ENCODE measurements at places on chromosomes 5 and 9.

DNA sequence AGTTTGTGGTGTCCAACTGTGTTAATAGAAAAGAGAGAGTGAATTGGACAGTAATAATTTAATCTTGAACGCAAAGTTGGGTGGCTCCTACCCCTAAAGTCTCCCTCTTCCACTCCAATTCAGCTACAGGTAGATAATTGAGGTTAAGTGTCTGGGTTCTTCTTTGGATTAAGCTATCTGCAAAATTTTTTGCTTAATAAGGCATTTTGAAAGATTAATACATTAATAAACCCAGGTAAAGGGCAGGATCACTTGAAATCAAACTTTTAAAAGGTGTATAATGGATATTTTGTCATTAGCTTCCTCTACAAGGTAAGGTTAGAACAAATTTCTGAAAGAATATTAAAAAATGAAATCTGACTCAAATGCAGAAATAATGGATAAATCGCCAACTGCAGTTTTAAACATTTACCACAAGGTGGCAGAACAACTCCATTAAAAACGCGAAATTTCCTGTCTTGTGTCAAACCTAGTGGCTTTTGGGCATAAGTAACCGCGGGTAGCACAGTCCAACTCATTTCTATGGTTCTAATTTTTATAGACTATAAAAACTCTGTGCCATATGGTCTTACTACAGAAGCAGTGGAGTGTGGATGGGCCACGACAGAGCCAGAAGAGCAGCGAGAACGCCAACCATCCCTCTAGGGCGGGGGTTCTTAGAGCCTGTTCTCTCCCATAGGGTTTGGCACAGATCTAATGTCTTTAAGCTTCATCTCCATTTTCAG, 276.5 kb downstream of the ARHGEF28 start:
- DNase-seq: peak; percentile 34

DNA sequence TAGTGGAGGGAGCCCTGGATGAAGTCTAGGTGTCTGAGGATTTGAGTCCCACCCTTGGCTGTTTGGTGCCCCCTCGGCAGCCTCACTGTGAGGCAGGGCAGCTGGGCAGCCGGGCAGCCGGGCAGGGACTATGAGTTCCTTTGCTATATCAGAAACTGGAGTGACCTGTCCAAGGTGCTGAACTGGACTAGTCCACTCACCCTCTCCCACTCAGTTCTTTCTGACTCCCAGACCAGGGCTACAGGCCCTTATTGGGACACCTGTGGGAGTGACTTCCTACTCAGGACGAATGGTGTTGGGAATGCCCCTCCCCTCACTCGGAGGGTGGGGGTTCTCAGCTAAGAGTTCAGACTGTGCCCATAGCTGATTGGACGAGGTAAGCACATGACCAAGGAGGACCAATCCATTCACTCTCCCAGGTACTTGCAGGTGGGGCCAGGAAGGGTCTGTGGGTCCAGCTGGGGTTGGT, 34.1 kb upstream of the RAPGEF1 start:
- DNase-seq: peak; percentile 75

DNA sequence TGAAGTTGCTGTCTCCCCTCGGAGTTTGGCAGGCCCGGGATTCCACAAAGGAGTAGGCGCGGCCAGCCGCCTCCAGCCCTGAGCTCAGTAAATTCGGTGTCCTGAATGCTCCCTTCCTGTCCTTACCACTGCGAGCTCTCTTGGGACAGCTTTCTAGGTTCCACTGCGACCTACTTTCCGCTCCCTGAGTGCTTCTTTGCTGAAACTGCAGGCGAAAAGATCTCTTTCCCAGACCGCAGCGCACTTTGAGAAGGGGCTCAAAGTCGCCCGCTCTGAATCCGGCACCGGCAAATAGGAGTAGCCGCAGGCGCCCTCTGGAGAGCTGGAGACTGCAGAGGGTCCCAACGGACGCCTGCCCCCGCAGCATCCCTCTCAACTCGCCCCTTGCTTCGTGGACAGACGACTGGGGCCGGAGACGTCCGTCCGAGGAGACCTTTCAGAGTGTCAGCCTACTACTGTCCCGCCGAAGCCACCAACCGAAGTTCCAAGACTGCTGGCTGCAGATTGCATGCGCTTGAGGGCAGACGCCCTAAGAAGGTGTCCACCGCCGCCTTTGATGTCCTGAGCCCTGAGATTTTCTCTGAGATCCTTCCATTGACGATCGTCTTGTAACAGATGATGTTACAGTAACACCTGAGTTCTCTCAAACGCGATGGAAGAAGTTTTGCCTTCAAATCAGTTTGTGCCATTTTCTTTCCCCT, 96.0 kb downstream of the ANXA2R start:
- DNase-seq: no peak

GRCh38 chr5:66945389-66946349, 250.9 kb downstream of the CD180 start:
- no peak for DNase-seq

DNA sequence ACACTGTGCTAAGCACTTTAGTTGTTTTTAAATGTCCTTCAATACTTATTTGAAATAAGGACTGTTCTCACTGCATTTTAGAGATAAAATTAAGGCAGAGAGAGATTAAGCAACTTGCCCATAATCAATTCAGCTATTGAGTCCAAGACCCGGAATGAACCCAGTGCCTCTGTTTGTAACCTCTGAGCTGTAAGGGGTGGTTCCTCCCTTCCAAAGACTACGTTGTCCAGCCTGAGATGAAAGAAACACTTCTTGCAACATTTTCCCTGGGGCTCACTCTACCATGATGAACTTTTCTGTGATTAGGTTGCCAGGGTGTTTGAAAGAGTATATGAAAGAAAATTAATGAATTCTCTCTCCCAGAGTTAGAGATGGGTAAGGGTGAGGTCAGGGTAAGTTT, 22.0 kb upstream of the MAP1B start:
- DNase-seq: no peak

GRCh38 chr5:140169410-140169809, 5.6 kb upstream of the CYSTM1 start:
- DNase-seq: no peak

DNA sequence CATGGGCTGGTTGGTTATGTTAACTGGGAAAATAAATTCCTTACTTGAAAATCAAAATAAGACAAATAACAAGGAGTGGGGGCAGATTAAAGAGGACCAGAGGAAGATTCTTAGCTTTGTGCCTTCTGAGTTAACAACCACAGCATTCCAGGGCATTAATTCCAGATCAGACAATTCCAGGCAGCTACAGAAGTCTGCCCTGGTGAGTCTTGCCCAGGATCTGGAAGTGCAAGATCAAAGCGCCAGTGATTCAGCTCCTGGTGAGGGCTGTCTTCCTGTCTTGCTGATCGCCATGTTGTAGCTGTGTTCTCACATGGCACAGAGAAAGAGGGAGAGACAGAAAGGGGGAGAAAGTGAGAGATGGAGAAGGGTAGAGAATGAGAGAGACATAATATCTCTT, 65.6 kb downstream of the ANXA2R start:
- no peak for DNase-seq

- peak; percentile 42 for DNase-seq
These were observed 4.6 kb upstream of the MYOZ3 start for GRCh38 chr5:150656191-150657132.

DNA sequence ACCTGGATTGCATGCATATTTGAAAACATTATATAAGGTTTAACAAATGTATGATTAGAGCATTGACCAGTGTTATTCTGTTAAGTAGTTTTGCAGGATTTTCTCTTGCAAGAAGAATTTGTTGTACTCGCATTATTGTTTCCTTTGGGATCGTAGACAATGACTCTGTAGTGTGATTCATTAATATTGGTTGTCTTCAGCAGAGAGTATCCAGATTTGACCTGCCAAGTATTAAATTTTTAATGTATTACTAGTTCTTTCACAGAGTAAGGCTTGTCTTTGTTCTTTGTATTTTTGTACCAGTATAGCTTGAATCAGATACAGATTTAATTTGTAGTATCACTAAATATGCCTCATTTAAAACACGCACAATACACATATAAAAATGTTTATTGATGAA, 155.0 kb downstream of the PBX3 start:
- DNase-seq: no peak

DNA sequence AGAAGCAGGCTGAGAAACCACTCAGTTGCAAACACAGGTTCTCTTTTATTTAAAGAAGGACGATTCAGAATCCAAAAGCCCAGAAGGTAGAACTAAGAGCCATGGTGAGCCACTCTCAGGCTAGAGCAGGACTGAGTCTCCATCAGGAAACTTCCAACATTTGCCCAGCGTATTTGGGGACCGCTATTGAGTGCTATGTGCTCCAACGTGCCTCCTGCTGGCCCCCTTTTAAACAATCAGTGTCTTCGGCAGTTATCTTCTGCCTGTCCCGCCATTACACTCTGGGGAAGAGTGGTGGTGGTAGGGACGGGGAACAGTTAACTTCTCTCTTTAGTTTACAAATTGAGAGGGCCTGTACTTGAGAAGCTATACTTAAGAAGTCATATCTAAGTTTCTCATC, 78.1 kb downstream of the DENND1A start:
- DNase-seq: no peak

GRCh38 chr5:124650147-124650561, 96.3 kb downstream of the ZNF608 start:
- DNase-seq: no peak

DNA sequence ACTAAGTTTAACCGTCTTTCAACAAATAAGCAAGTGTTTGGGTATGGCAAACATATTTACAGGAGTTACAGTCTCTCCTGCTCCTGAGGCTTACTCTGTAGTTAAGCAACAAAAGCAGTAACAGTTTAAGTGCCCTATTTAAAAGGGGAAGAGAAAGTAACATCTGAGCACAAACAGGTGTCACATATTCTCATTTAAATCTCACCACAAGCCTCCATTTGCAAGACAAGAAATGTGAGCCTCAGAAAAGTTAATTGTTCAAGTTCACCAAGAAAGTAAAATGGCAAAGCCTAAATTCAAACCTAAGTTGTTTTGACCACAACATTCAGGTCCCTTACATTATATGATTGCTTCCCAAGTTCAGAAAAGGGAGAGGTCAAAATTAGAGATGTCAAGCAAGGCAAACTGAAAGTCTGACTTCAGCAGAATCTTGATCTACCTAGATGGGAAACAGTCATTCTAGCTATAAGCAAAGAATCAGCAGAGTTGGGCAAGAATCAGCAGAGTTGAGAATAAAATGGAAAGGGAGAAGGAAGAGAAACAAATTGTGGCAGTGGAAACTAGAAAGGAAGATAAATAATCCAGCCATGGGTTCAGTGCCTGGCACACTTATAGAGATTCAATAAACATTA, 93.4 kb downstream of the STRBP start:
- DNase-seq: no peak

- no peak for DNase-seq
These were observed 5.4 kb upstream of the FOXE1 start for GRCh38 chr9:97847474-97848214.

GRCh38 chr9:95852059-95853032, 23.1 kb upstream of the ERCC6L2 start:
- peak; percentile 67 for DNase-seq

- no peak for DNase-seq
These were observed 14.9 kb upstream of the CARD19 start for GRCh38 chr9:93081081-93081529.

- peak; percentile 48 for DNase-seq
These were observed 115.8 kb upstream of the SLIT3 start for GRCh38 chr5:169416583-169417196.

DNA sequence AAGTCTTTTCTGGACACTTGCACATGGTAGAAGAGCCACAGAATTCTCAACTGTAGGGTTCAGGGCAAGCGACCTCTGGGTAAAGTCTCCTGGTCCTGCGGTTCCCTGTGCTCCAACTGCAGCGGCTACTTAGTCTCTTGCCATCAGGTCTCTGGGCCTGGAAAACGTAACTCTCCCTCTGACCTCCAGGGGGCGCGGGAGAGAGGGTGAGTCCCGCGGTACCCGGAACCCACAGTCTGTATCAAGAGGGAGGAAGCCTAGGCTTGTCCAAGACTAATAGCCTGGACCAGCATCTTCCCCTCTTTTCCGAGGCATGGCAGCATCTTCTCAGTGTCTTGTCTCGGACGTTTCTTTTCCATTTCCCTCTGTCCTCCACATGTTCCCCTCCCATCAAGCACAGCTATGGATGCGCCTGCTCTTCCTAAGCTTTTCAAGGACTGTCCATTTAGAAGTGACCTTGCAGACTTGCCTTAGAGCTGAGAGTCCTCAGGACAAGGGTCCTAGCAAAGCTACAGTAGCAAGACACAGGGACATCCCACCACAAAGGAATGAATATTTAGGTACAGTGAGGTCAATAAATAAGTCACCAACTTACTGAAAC, 59.3 kb downstream of the FSTL4 start:
- DNase-seq: peak; percentile 50

DNA sequence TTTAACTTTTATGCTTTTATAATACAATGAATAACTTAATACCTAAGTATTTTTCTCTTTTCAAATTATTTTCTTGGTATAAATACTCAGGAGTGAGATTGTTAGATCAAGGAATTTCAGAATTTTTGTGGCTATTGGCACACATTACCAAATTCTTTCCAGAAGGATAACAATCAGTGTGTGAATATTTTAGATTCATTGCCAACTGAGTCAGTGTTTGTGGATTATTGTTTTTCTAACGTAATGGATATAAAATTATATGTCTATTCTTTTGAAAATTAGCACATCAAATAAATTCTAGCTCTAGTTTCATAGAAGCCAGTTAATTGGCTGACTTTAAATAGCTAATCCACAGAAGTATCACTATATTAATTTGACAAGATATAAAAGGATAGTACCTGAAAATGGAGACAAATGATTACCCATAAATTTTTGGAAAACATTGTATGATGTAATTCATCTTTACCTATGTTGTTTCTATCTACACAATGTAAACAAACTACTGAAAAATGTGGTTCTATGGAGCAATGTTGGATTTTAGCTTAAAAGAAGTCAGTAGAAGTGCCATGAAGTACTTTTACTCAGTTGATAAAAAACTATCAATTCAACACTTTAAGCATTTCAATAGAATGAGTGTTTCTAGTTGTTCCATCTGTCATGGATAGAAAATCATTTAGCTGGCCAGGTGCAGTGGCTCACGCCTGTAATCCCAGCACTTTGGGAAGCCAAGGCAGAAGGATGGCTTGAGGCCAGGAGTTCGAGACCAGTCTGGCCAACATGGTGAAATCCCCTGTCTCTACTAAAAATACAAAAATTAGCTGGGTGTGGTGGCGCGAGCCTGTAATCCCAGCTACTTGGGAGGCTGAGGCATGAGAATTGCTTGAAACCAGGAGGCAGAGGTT, 185.1 kb downstream of the ADAMTSL1 start:
- DNase-seq: no peak

GRCh38 chr9:109726119-109726518, 53.9 kb upstream of the PALM2AKAP2 start:
- no peak for DNase-seq

Measured in COLO829 (cell line).